ENCODE measurements at places on chromosomes 12 and 14.

DNA sequence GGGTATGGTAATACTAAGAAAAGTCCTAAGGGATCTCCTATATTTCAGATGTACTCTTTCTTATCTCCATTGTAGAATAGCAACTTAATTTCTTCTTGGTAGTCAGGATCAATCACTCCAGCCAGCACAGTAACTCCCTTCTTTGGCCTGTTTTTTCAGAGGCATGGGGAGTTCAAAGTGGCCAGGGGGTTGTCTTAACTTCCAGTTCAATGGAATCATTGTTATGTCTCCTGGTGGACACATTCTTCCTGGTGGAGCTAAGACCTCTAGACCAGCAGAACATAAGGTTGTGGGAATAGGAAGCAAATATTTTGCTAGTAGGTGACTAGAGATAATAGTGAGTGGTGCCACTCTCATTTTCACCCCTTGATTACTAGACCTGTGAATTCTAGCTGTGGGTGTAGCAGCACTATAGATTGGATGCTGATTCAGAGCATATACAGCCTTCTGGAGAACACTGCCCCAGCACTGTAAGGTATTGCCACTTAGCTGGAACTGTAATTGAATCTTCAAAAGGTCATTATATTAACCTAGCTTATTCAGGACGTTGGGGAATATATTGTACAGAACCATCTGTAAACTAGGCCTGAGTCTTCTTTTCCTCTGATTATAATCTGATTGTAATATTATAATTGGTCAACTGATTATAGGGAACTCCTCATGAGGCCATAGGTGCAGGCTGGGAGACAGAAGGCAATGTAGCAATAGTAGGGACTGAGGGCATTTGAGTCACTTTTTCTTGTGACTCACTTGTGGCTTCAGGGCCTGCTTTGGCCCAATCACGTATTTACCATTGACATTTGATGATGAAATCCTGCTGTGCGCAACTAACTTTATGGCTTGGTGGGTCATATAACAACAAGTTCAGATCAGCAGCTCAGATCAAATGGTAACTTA lies 60.2 kb upstream of the ATP2B1 start:
- DNase-seq: no peak

DNA sequence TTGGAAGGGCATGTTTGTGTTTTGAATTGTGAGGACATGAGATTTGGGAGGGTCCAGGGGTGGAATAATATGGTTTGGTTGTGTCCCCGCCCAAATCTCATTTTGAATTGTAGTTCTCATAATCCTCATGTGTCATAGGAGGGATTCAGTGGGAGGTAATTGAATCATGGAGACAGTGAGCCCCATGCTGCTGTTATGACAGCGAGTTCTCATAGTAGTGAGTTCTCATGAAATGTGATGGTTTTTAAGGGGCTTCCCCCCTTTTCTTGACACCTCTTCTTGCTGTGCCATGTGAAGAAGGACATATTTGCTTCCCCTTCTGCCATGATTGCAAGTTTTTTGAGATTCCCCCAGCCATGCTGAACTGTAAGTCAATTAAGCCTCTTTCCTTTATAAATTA lies 260.0 kb downstream of the DUSP6 start:
- DNase-seq: no peak

GRCh38 chr14:97185186-97185585 lies 388.0 kb downstream of the VRK1 start:
- no peak for DNase-seq

- DNase-seq: no peak
Measured at GRCh38 chr12:62728741-62729140, 206.2 kb downstream of the PPM1H start.

- DNase-seq: no peak
Measured at GRCh38 chr12:57366315-57366714, 64.5 kb downstream of the R3HDM2 start.

- DNase-seq: no peak
Measured at GRCh38 chr12:69238589-69239351, 599 bp upstream of the CPSF6 start.

GRCh38 chr12:18979401-18980126 lies 150.0 kb upstream of the PLEKHA5 start:
- DNase-seq: no peak

DNA sequence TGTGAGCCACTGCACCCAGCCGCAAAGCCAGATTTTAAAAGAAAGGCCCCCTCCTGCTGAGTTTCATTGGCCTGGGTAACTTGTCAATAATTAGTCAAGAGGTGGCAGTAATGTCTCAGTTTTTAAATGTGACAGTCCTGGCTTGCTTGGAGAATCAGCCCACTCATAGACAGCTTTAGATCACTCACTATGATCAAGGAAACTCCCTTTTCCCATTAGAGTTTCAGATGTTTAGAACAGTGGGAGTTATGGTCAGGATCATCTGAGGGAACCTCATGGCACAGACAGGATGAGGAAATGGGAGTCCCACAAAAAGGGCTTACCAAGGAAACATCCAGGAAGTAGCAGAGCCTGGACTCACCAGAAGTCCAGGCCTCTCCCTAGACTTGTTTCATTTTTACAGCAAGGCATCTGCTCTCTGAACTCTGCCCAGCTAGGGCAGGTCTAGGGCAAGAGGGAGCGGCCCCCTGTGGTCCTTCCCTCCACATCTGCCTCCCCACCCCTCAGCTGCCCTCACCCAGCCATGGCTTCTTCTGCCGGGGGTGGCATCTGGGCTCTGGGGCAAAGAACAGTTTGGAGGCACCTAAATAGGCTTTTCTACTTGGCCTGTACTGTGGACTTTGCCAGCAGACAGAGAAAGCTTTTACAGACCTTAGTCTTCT lies 11.2 kb downstream of the BCL2L14 start:
- no peak for DNase-seq

GRCh38 chr12:68341822-68342221 lies 9.7 kb upstream of the MDM1 start:
- DNase-seq: no peak

- peak; percentile 23 for DNase-seq
Measured at GRCh38 chr12:89040146-89040964, 311.9 kb downstream of the DUSP6 start.

GRCh38 chr14:32683679-32684078 lies 255.0 kb upstream of the NPAS3 start:
- DNase-seq: no peak

All from stimulated activated CD8-positive, alpha-beta memory T cell treated with anti-CD3 and anti-CD28 coated beads, Interleukin-15, amount 100 ng/mL, for 1 hour (primary cell).